ENCODE measurements at places on chromosomes 7 and 10.

GRCh38 chr10:130430852-130431704 is 294.9 kb downstream of the GLRX3 start:
- no peak for DNase-seq

DNA sequence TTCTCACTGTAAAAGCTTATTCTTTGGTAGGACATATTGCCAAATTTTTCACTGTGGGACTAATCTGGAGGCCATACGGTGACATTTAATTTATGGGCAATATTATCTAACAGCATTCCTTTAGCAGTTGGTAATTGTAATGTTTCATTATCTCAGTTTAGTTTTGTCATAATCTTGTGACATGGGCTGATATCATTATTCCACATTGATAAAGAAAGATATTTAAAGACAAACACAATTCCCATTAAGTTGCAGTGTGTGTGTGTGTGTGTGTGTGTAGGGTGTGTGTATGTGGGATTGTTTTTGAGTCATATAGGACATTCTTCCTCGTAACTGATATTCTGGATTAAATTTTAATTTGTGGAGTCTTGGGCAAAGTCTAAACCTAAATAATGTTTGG is 238.5 kb downstream of the PRKG1 start:
- no peak for DNase-seq

- no peak for DNase-seq
Measured at GRCh38 chr10:48894911-48895802, 44.5 kb downstream of the LRRC18 start.

GRCh38 chr10:79135790-79136189 is 67.0 kb downstream of the ZMIZ1 start:
- no peak for DNase-seq

DNA sequence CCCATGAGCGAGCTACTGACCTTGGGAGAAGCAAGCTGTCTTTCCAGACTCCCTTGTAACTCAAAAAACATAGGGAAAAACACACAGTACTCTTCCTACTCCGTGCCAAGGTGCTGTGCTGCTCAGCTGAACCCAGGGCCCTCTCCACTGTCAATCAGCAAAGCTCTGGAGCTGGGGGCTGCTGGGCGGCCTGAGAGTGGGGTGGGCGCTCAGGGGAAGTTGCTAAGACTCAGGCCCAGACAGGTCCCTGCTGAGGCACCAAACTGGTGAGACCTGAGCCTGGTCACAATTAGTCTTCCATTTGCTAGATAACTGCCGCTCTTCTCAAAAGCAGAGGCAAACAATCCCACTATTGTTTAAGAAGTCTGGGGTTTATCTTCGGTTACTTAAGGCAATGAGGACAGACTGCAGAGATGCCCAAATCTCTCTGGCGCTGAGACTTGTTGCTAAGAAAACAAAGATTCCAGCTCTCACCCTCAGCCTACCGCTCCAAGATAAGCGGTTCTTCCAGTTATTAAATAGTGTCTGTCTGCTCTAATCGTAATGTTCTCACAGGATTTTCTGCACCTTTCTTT is 22.0 kb downstream of the STEAP1B start:
- no peak for DNase-seq

DNA sequence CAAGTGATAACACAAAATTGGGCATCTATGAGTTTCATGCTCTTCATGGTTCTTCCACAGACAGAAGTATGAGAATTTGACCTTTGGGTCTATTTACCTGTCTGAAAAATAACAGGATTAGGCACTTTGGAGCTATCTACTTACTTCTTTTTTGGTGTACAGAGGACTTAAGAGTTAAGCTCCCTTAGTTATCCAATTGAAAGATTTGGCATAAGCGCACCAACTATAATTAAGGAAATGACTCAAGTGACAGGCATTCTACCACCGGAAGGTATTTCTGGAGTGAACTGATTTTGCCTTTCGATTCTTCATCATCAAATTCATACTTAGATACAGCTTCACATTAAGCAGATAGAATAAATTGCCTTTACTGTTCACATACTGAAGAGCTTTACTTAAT is 43.9 kb downstream of the IFIT5 start:
- DNase-seq, result no peak

- no peak for DNase-seq
Measured at GRCh38 chr10:76037531-76038155, 606.2 kb downstream of the LRMDA start.

DNA sequence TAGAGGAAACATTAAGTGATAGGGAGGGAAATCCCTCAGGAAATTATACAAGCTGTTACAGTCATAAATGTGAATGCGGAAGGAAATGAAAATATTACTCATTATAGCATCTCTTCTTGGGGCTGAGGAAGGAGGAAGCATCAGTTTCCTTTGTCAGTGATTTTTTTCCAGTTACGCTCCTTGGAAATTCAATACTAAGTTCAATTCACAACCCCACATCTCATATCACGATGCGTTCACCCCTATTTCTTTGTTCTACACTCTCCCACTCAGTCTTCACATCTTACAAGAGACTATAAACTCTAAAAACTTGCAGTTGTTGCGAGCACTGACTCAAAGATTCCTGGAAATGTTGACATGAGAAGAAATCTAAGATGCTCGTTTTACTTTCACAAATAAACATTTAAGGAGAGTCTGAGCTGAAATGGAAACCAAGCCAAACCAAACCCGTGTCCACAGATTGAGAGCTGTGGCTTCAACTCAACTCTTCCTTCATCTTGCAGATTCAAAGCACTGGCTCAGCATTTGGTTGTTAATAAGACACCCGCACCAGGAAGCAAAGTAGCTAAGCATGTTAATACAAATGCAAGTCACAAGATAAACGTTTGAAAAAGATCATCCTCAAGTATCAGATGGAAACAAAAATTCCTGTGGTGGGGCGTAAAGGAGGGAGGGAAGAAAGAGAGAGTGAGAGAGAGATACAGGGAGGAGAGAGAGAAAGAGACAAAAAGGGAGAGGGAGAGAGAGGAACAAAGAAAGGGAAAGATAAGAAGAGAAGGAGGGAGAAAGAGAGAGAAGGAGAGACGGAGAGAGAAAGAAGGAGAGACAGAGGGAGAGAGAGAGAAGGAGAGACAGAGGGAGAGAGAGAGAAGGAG is 150.0 kb upstream of the RSU1 start:
- DNase-seq, result no peak

- no peak for DNase-seq
Measured at GRCh38 chr10:82245157-82245556, 370.2 kb downstream of the NRG3 start.

DNA sequence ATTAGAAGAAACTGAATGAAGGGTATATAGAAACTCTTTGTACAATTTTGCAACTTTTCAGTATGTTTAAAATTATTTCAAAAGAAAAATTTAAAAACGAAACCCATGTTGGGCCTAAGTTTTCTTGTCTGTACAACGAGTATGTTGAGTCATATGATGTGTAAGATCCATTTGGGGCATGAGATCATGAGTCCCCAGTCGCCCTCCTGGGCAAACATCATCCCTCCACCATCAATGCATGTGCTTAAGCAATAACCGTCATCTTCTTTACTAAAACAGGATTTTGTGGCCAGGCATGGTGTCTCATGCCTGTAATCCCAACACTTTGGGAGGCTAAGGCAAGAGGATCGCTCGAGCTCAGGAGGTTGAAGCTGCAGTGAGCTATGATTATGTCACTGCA is 54.2 kb upstream of the CDCA7L start:
- no peak for DNase-seq

GRCh38 chr7:69429911-69430383 is 168.3 kb upstream of the AUTS2 start:
- no peak for DNase-seq

GRCh38 chr7:151080522-151081169 is at the start of gene FASTK:
FASTK (minus strand) TSS chr7:151080809; CDS start chr7:151080766, 43 bp downstream.
- DNase-seq, result peak; percentile 67

DNA sequence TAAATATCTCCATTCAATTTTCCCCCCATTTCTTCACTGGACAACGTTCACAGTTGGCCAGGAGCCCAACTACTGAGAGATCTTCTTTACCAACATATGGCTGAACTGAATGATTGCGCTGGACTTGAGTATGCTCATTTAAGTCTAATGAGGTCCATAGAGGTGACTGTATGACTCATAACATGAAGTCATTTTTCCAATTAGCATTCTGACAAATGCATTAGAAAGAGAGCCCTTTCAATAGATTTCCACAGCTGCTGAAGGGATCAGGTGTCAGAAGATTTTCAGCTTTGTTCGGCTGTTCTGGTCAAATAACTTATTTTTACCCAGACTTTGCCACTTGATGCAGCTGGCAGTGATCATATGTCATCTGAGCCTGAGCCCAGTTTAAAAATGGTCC is 438.0 kb downstream of the ETV1 start:
- DNase-seq, result no peak

- DNase-seq, result no peak
Measured at GRCh38 chr10:86569335-86569734, 47.7 kb upstream of the WAPL start.

DNA sequence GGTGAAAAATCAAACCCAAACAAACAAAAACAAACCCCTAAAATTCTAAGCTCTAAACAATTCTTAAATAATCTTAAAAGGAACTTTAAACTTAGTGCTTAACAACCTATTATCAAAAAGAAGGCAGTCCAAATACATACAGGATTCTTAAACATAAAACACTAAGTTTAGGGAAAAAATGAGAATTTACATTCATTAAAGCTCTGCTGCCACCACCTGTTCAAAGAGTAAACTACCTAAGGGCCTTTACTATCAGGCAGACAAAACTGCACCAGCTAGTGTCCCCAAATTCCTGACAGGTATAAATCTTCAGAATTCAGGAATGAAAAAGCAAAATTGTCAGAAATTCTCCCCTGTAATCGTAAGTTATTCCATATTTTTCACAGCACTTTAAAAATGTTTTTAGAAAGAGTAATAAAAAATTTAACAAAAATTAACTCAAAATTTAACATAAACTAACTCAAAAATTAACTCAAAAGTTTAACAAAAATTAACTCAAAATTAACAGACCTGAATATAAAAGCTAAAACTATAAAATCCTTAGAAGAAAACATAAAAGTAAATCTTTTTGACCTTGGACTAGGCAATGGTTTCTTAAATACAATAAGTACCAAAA is 55.1 kb downstream of the PDZD8 start:
- no peak for DNase-seq

DNA sequence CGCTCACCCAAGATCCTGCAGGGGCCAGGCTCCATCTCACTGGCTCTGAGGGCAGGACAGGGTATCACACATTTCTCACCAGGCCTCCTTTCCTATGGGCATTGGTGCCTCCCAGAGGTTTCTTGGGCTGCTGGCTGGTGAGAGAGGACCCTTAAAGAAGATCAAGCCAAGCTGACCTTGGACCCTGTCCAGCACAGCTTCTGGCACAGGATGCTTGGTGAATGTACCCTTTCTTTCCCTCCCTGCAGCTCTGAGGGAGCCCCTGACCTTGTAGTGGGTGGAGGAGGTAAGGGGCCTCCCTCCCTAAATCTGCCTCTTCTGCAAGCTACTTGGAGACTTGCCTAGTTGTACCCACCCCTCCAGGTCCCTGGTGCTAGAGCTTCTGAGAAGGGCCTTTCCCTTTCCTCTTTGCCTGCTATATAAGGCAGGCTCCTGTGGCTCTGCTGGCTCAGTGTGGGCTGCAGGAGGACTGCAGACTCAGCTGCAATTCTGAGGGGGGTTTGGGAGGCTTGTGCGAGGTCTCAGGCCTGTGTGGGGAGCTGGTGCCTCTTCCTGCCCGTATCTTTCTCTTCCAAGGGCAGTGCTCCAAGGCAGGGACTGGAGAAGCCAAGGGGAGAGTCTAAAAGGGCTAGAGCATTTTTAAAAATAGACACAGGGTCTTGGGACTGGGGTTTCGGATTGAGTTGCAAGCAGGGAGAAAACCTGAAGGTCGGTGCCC is 11.7 kb upstream of the TRIM8 start:
- DNase-seq, result no peak

DNA sequence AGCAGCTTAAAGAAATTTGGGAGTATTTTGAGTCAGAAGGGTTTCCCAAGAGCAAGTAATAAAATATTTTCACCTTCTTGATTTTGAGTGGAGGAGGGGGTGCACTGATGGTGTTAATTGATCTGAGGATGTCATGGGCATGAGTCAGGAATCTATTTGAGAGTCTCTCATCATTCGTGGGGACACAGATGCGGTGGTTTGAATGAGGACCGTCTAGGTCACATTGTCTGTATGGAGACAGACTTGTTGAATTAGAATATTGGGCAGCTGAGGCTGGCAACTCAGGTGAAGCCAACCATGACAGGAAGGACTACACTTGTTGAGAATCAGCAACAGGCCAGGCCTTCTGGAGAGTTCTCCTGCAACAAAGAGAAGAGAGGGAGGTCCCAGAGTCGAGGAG is 127.0 kb downstream of the INSYN2A start:
- DNase-seq, result no peak

DNA sequence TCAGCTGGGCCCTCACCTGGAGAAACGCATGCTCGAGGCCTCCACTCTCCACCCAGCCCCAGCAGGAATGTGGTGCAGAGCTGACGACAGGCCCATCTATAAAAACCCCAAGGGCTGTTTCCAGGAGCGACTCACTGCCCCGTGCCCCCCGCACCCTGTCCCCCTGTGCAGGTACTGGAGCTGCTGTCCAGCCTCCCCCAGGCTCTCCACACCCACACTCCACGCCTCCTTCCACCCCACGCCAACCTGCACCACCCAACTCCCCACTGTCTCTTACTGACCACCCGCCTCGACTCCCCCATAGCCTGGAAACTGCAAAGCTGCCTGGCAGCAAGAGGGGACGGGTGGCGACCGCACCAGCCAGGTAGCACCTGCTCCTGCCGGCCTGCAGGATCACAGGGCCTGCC is 43.3 kb downstream of the DIP2C start:
- DNase-seq, result no peak

DNA sequence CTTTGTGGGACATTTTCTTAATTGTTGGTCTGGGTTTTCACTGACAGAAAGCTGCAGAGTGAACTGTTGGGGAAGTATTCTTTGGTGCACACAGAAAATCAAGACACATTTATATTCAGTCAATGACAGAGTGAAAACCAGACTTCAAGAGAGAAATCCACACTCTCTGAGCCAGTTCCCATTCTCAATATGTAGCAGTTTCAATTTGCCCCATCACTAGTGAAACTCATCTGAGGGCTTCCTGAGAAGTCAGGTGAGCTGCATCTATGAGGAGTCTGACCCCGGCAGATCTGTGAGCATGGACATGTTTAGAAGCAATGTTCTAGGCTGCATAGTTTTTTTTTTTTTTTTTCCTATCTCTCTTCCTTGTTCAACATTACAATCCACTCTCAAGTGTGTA is 163.7 kb upstream of the AHR start:
- DNase-seq, result no peak

GRCh38 chr10:132556994-132557441 is 19.4 kb downstream of the INPP5A start:
- no peak for DNase-seq

GRCh38 chr10:69100136-69100872 is 12.4 kb downstream of the SRGN start:
- no peak for DNase-seq

GRCh38 chr10:46318799-46319198 is 32.0 kb downstream of the ANTXRL start:
- DNase-seq, result no peak

GRCh38 chr7:8152489-8153192 is 109.3 kb downstream of the ICA1 start:
- no peak for DNase-seq
